Thyroid gland (tissue), 4 donors: ENCODE measurements at places on chromosomes 7 and 10. TPM values are rescaled to one million over a fixed set of nuclear protein-coding genes. Genes with fewer than 3 reads are reported as not detected.

DNA sequence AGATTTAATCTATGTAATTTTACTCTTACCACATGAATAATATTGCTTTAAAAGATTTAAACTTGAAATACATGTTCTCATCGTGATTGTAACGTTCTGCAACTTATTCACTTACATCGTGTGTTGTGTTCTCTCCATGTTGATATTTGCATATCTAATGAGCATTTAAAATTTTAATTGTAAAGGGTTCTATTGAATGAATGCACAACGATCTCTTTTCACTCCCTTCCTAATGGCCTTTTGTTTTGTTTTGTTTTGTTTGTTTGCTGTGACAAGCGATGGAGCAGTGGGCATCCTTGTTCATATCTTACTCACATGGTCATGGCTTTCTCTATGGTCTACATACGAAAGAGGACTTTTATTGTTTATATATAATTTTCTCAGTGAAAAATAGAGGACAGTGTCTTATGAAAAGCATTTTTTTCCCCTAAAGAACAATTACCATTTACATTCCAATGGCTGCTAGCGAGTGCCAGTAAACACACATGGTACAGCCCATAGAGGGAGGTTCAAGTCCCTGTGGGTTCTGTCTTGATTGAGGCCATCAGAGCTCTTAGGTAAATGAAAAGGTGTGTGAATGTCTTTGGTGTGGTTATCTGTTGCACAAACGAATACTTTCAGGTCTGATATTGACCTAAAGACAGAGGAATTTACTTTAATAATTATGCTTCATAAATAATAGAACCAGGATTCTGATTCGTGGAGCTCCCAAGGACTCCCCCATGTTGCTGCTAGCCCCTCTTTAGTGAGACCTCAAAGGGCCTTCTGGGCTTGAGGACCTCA, 32.4 kb downstream of the BTBD16 start:
- no peak for DNase-seq

DNA sequence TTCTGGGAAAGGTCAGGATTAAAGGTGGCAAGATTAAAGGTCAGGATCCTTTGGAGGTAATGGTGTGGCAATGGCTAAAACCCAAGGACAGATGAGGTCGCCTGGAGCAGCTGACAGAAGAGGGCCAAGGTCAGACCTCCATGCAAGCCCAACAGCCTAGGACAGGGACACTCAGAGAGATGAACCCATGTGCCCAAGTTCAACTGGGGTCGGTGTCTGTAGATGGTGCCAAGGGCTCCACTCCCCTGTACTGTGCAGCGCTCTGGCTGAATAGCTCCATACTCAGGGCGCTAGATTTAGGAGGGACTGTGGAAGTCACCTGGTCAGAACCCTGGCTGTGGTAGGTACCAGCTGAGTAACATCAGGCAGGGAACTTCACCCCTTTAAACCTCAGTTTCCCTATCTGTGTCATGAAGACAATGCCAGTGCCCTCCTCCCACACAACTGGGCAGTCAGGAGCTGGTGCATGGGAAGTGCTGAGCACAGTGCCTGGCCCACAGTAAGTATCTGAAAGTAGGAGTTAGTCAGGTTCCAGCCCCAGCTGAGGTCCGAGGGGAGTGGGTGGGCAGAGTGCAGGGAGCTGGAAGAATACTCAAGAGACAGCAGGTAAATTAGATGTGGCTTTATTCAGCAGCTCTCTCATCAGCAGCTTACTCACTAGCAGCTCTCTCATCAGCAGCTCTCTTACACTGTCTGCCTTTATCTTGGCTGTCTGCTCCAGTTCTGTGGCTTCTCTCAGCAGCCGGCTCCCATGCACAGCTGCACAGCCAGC, 327.1 kb downstream of the GLRX3 start:
- DNase-seq, result no peak

DNAJC12 gene
- total RNA-seq, result 1.8 TPM

DNA sequence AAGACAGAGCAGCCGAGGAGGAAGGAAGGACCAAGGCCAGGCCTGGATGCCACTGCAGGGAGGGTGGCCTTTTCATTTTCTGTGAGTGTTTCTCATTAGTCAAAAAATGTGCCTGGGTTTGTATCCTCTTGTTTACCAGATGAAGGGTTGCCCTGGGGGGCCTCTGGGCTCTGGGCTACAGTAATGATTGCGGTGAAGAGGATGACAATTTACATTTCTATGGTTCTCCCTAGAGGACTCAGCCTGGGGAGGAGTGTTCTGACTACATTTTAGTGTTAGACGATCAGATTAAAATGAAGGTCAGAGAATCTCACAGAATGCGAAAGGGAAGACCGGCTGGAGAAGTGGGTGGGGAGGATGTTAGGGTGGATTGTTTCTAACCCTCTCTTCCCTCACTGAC, 108.0 kb upstream of the KMT2C start:
- DNase-seq, result no peak

DNA sequence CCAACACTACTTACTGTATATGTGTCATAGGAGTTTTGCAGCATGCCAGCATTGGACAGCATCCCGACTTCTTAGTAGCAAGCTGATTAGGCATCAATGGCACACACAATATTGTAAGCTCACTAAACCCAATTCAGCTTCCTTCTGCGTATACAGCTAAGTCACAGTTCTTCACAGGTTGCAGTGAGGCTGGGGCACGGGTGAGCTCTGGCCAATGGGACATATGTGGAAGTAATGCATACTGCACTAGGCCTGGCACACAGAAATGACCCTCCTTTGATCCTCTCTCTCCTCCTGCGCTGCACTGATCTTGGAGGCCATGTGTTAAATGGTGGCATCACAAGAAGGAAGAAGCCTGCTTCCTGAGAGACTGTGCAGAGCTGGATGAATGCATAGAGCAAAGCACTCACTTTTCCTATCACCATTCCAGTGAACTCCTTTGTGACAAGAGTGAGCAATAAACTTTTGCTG, 11.9 kb downstream of the RAB11FIP2 start:
- no peak for DNase-seq

DNA sequence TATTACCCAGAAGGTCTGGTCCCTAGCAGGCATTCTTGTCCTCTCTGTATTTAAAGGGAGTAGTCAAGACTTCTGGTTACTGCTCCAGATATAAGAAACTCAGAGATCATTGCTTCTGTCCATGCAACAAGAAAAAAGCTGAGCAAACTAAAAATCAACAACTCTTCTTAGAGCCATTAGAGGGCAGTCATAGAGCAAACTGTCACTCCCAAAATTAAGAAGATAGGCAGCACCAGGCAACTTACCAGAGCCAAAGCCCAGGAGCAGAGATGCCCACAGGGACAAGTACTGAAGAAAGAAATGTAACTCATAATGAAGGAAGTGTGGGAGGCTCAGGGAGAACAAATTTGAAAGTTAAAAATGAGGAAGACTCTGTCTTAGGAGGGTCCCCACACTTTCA, 472.9 kb upstream of the COBL start:
- peak; percentile 14 for DNase-seq

DNA sequence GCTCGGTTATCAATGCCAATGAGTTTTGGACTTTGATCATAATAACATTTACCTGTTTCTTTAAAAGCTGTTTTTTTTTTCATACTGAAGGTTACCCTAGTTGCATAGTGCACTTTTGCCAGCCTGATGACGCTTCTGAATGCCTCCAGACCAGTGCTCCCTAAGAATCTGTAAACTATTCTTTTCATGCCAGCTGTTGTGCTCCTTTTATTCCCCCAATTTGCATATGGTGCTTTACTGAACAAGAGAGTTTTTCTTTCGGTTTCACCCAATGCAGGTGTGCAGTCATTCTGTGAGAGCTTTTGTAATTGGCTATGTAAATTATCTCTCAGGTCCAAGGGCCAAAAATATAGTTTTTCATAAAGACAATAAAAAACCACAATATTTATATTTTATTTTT, 48.1 kb upstream of the GLCCI1 start:
- peak; percentile 41 for DNase-seq

- no peak for DNase-seq
These were observed 195.4 kb downstream of the COBL start for GRCh38 chr7:51121036-51121790.

DNA sequence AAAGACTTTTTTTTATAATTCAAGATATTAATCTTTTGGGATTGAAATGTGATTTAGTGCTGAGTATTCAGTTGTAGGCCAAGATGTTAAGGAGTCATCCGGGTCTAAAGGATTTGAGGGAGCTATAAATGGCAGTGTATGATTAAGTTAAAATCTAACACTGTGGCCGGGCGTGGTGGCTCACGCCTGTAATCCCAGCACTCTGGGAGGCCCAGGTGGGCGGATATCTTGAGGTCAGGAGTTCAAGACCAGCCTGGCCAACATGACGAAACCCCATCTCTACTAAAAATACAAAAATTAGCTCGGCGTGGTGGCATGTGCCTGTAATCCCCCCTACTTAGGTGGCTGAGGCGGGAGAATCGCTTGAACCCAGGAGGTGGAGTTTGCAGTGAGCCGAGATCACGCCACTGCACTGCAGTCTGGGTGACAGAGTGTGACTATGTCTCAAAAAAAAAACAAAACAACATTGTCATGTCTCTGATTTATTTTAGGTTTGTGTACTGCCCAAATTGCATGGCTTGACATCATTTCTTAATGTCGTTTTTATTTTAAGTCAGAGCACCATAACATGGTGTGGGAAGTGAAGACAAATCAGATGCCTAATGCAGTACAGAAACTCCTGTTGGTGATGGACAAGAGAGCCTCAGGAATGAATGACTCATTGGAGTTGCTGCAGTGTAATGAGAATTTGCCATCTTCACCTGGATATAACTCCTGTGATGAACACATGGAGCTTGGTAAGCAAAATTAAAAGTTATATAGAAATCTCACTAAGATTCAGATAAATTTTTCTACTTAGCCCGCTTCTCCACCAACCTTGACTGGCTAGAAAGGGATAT, 10.7 kb downstream of the HBP1 start:
- DNase-seq, result no peak

- DNase-seq, result peak; percentile 78
These were observed 26.0 kb downstream of the LEP start for GRCh38 chr7:128266883-128267594.

- DNase-seq, result no peak
These were observed 9.2 kb upstream of the MARVELD1 start for GRCh38 chr10:97704341-97704740.

PPP1R17 gene
- not detected for total RNA-seq
